Iris pigment epithelial cell (primary cell): ENCODE measurements at places on chromosomes 4 and X.

- no peak for DNase-seq
Measured at GRCh38 chr4:6777636-6778281, 4.8 kb upstream of the KIAA0232 start.

- no peak for DNase-seq
Measured at GRCh38 chr4:1904042-1904441, 32.8 kb downstream of the NSD2 start.

- no peak for DNase-seq
Measured at GRCh38 chr4:58766763-58767162, 1656.6 kb upstream of the IGFBP7 start.

GRCh38 chrX:97374266-97374665 is 490.6 kb downstream of the RPA4 start:
- no peak for DNase-seq

GRCh38 chrX:142978130-142978684 is 47.5 kb upstream of the SPANXN4 start:
- no peak for DNase-seq

- DNase-seq, result no peak
Measured at GRCh38 chr4:567457-568350, 8.4 kb downstream of the TMEM271 start.

GRCh38 chr4:163251204-163251603 is 81.2 kb downstream of the NPY1R start:
- no peak for DNase-seq

- DNase-seq, result peak; percentile 83
Measured at GRCh38 chr4:182213004-182213403, 30.2 kb upstream of the TENM3 start.

DNA sequence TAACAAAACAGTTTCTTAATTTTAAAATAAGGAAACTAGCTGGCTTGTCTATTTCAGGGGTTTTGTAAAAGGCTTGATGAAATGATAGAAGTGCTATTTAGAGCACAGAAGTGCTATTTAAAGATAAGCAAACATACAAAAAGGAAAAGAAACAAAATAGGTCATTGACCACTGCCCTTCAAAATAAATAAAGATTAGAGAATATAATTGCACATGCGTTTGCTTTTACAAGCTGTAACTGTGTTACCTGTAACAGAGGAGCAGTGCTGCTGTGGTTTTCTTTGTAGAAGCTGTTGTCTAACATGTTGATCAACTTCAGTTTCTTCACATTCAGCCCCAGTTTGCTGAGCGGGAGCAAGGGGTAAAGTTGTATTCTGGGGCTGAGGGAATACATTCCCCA is 63.5 kb downstream of the WNK3 start:
- DNase-seq, result no peak

GRCh38 chr4:22850630-22851029 is 157.9 kb downstream of the GBA3 start:
- no peak for DNase-seq

GRCh38 chr4:92265021-92265420 is 38.7 kb upstream of the GRID2 start:
- no peak for DNase-seq

DNA sequence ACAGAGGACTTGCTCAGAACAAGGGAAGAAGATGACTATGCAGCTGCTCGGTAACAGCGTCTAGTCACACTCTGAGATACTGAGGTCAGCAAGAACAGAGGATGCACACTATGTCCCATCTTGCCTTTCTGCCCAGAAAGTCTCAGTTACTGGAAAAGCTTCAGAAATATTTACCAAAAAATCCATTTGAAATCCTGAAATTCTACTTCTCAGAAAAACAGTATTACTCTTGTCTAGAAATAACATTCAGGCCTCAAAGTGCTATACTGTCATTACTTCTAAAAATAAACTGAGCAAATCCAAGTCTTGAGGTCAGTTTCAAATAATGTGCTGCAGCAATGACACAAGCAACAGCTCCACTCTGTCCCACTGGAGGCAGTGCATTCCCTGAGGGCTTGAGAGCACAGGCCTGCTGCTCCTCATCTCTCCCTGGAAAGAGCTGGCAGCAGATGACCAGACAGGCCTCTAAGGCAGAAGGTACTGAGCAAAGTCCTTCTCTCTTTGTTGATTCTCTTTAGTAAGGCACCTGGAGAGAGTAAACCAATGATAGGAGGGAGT is 76.9 kb downstream of the CAMK2D start:
- DNase-seq, result peak; percentile 61
